ENCODE measurements at places on chromosomes 7 and 10.

DNA sequence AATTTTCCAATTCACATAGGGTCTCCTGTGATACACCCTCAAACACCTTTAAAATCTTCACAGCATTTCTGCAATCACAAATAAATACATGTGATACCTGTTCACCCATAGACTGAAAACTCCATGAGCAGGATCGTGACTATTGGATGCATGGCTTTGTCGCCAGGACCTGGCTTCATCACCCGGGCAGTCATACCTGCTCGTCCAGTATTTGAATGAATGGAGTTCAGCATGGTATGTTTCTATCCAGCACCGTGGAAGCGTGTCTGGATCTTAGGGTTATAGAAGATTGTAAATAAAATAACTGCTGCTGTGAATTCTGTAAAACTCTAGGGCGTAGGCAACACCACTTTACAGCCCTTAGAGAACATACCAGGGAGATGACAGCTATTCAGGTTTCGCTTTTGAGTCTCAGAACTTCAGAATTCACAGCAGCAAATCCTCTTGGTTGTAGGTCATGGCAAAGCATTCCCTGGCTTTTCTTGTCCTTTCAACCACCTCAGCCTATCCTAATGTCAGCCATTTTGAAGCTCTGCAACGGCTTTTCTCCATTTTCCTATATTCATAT lies 47.4 kb upstream of the USP6NL start:
- no peak for DNase-seq

DNA sequence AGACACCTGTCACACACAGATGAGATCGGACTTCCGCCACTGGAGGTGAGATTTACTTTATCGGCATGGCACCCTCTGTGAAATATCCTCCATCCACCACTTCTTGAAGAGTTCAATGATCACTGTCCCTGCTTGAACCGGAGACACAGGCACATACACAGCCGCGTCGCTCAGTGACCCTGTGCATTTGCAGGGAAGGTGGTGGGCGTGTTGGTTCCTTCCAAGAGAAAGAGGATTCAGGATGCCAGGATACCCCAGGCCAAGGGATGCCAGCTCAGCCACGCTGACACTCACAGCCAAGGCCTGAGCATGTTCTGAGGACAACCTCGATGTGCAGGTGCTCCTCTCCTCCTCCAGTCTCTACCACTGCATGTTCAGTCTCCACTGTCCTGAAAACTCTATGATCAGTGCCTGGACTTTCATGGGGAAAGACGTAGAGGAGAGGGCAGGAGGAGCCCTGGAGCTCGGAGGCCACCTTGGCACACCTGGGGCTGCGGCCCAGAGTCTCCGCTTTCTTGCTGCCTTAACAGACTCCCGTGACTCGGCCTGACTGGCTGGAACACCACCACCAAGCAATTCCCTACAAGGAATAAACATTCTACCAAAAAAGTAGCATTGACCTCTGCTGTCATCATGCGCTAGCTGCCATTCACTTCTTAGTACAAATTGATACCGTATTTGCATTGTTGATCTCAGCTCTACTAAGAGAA lies 115.2 kb downstream of the TCERG1L start:
- DNase-seq = no peak

DNA sequence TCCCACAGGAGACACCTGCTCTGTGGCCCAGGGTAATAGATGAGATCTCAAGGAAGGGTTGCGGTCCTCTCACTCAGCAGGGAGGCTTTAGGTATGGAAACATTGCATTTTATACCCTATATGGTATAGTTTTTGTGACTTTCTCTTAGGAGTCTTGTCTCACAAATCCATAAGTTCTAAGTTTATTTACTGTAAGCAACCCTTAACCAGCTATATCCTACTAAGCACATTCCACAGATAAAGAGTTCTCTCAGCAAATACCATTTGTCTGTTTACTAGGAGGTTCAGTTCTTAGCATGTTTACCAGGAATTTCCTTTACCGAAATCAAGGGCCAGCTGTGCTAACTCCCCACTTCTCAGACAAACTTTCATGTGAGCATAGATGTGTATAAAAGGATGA lies 66.9 kb downstream of the ANLN start:
- no peak for DNase-seq

- no peak for DNase-seq
Measured at GRCh38 chr7:2278026-2278425, 36.0 kb downstream of the NUDT1 start.

Measured in NCI-H2081 treated with DMSO at 0.1 percent for 48 hours (cell line).